ENCODE measurements at places on chromosomes 4 and X. TPM values are rescaled to one million over a fixed set of nuclear protein-coding genes. Genes with fewer than 3 reads are reported as not detected.

NLGN4X gene
- total RNA-seq = not detected

DNA sequence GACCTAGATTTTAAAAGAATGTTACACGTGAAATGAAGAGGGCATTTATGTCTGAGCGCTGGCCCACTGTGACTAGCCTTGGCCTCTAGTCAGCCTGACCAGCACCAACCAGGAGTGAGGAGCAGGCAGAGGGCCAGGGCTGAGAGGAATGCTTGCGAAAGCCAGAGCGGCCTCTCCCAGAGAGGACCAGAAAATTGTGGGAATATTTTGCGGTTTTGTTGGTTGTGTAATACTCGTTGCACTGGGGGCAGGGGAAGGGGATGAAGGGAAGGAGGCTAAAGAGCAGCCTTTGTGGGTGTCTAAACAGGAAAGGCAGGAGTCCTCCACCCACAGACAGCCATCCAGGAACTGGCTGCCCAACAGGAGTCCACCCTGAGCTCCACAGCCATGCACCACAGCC is 3.8 kb downstream of the GABRE start:
- H3K36me3 ChIP-seq = peaks cover 9% of the 10 kb centered on the region
- H3K27ac ChIP-seq = no peak overlapping the region
- no peak overlapping the region for H3K4me3 ChIP-seq
- peaks cover 19% of the 10 kb centered on the region for H3K4me1 ChIP-seq
- no peak for DNase-seq

DNA sequence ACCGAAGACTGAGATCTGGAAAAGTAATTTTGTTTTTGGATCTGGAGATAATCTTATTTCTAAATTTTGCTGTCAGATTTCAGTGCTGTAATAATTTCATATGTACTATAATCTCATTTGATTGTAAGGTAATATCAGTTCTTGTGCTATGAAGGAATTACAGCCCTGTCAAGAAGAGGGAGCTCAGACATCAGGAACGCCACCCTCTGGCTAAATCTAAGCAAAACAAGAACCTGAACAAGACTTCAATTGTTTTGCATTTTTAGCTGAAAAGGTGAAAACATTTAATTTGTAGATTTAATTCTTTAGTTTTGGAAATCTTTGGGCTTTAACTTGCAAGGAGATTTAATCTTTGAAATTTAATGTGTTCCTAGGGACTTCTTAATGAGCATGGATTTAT is 525.4 kb upstream of the HS3ST1 start:
- no peaks in the 10 kb centered on the region for H3K27me3 ChIP-seq
- H3K27ac ChIP-seq = no peak overlapping the region
- no peak overlapping the region for H3K4me3 ChIP-seq
- no peaks in the 10 kb centered on the region for H3K36me3 ChIP-seq
- H3K4me1 ChIP-seq = no peaks in the 10 kb centered on the region

- H3K4me1 ChIP-seq = no peaks in the 10 kb centered on the region
- DNase-seq = peak; percentile 42
- H3K27me3 ChIP-seq = peaks cover 14% of the 10 kb centered on the region
- no peaks in the 10 kb centered on the region for H3K36me3 ChIP-seq
- no peak within 1 kb of the TSS for H3K27ac ChIP-seq
These were observed at the start of gene INPP4B for GRCh38 chr4:142846108-142846728. INPP4B (minus strand) TSS chr4:142846301.

DNA sequence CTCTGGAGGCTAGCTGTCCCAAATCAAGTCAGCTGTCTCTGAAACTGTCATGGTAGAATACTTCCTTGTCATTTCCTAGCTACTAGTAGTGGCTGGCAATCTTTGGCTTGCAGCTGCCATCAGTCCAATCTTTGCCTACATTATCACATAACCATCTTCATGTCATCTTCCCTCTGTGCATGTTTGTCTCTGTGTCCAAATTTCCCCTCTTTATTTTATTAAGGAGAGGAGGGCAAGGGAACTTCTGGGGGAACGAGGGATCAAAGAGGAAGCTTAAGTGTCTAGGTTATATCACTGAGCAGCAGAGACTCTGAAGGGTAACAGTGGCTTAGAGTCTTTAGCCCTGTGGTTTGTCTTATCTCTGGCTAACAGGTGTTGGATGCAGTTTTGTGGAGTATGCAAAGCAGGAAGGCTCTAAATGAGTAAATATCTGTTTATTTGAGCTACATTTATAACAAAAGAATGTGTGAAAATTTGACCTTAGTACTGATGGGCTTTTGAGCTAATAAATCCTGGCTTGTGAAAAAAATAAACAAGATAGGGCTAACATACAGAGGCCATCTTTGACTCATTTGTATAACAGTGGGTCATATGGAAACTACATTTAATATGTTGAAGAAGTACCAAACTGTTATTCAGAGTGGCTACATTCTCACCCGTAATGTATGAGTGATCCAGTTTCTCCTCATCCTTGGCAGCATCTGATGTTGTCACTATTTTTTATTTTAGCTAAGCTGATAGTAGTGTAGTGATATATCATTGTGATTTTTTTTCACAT is 49.4 kb upstream of the ENOX2 start:
- no peak for DNase-seq
- no peaks in the 10 kb centered on the region for H3K4me1 ChIP-seq
- H3K27ac ChIP-seq = no peak overlapping the region
- H3K4me3 ChIP-seq = no peak overlapping the region

RIBC1 gene
- 0.42 TPM for total RNA-seq

GPR119 gene
- not detected for total RNA-seq

DNA sequence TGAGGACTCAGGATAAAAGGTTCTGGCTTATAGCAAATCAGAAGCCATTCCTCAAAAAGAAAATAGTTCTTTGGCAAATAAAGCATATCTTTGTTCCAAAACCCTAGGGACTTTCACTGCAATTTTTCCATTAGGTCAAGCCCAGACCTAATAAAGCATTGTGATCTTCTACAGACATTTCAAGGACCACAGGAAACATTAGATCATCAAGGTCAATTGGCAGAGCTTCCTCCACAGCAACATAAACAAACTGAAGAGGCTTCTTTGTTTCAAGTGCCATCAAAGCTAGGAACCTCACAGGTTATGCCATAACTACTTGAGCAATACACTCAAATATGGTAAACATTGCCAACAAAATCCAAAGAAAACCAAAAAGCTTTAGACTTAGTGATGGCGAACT is 144.9 kb downstream of the ANXA5 start:
- no peaks in the 10 kb centered on the region for H3K4me1 ChIP-seq
- H3K27me3 ChIP-seq = peaks cover 2% of the 10 kb centered on the region
- no peak overlapping the region for H3K4me3 ChIP-seq
- peak; percentile 36 for DNase-seq

Measured in endothelial cell of umbilical vein (primary cell).